ENCODE measurements at places on chromosomes 1 and 21.

GRCh38 chr1:237181743-237182317 lies 139.8 kb downstream of the RYR2 start:
- no peak for DNase-seq

GRCh38 chr1:46682064-46682463 lies 10.4 kb downstream of the TEX38 start:
- DNase-seq = no peak

DNA sequence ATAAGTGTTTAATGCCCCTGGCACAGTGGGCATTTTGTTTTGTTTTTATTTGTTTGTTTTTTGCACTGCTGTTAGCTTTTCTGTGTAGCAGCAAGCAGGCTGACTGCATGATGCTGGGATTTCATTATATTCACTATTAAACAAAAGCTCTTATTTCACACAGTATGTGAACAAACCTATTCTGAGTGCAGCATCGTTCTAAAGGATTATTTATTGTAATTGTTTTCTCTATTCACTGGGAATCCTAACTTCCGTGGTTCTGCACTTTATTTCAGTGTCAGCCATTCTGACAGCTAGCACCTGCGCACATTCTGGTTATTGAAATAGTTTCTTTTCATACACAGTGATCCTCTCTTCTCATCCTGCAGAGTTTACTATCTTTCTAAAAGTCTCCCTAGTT lies 595.0 kb downstream of the NEGR1 start:
- DNase-seq = no peak

- DNase-seq = no peak
These were observed 72.2 kb downstream of the PLEKHA6 start for GRCh38 chr1:204287466-204287891.

GRCh38 chr1:160260406-160261382 lies 1.7 kb downstream of the DCAF8 start:
- no peak for DNase-seq

All from stimulated activated CD8-positive, alpha-beta memory T cell treated with anti-CD3 and anti-CD28 coated beads, Interleukin-4, amount 100 ng/mL, for 1 hour (primary cell).